Fibroblast of skin of right quadriceps (primary cell): ENCODE measurements at places on chromosomes 6 and 20.

DNA sequence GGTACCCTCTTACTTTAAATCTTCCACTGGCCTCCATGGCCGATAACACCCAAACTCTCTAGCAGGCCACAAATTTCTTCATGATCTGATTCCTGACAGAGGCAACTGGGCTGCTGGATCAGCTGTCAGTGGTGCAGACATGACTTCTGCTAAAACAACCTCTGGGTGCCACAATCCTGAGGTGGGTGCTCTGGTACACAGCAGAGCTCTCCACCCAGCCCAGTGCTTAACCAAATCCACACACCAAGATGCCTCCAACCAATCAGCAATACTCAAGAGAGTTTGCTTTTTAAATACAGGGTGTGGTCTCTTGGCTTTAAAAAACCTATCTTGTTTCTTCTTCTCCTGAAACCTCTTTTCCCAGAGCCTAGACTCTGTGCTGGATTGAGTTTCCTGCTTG is 126.6 kb upstream of the SPACA1 start:
- DNase-seq: no peak

DNA sequence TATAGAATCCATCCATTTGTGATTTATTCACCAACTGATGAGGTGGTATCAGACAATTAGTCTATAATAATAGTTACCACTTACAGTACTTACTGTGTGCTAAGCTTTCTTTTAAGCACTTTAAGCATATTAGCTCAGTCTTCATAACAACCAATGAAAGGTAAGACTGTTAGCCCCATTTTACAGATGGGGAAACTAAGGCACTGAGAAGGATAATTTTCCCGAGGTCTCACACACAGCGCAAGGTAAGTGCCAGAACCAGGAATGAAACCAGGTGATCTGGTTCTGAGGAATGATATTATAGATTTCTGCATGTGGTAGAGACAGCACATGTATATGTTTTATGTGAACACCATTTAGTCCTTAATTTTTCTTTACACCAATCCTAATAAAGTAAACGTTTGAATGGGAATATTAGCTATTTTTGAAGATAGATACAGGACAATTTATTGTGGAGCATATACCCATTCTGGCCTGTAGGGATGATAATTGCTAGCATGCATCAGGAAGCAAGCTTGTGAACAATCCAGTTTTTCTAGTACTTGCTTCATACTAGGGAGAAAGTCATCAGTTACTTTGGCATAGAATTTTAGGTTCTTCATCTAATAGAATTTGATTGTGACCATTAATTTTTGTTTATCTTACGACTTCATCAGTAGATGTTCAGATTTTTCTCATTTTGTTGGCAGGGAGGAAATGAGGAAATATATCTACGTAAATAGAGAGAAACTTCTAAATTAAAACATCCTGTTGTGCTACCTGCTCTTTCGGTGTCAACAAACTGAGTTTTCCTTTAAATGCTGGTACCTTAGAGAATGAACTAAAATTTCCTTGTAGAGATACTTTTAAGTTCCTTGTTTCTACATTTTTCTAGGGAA is 3.0 kb downstream of the YWHAB start:
- DNase-seq: no peak

- DNase-seq: no peak
Observed at GRCh38 chr20:64072498-64073063, 6.7 kb downstream of the RGS19 start.

GRCh38 chr6:131640576-131640975 is 3.5 kb downstream of the ENPP3 start:
- no peak for DNase-seq

- no peak for DNase-seq
Observed at GRCh38 chr20:52204136-52204535, 12.6 kb upstream of the ZFP64 start.

- peak; percentile 81 for DNase-seq
Observed at GRCh38 chr20:373171-373890, 7.2 kb upstream of the TRIB3 start.

- DNase-seq: peak; percentile 78
Observed at GRCh38 chr20:37298190-37298939, 8.9 kb downstream of the MANBAL start.

GRCh38 chr20:14790190-14790589 is 452.8 kb upstream of the FLRT3 start:
- DNase-seq: no peak

DNA sequence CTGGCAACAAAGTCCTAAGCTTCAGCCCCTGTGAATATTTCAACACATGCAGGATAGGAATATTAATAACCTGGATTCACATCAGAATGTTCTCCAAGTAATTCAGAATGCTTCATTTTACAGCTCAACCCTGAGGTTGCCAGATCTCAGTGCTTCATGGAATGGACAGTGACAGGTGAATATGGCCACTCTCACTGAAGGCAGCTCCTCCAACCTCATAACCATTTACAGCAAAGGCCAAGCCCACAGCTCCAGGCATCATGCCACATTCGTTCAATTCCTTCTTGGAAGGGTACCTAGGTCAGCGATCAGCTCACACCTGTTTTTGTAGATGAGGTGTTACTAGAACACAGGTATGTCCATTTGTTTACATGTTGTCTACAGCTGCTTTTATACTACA is 17.1 kb downstream of the CLIC5 start:
- no peak for DNase-seq

DNA sequence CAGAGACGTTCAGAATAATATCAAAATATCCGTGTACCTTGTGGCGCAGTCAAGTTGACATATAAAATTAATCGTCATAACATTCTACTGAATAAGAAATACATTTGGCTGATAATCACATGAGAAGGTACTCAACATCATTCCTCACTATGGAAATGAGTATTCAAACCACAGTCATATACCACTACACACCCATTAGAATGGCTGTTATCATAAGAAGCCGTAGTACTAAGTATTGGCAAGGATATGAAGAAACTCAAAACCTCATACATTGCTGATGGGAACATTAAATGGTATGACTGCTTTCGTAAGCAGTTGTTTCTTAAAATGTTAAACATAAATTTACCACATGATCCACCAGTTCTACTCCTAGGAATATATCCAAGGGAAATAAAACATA is 244.7 kb downstream of the CDKAL1 start:
- no peak for DNase-seq

GRCh38 chr6:87482366-87482765 is 9.6 kb downstream of the SLC35A1 start:
- no peak for DNase-seq

DNA sequence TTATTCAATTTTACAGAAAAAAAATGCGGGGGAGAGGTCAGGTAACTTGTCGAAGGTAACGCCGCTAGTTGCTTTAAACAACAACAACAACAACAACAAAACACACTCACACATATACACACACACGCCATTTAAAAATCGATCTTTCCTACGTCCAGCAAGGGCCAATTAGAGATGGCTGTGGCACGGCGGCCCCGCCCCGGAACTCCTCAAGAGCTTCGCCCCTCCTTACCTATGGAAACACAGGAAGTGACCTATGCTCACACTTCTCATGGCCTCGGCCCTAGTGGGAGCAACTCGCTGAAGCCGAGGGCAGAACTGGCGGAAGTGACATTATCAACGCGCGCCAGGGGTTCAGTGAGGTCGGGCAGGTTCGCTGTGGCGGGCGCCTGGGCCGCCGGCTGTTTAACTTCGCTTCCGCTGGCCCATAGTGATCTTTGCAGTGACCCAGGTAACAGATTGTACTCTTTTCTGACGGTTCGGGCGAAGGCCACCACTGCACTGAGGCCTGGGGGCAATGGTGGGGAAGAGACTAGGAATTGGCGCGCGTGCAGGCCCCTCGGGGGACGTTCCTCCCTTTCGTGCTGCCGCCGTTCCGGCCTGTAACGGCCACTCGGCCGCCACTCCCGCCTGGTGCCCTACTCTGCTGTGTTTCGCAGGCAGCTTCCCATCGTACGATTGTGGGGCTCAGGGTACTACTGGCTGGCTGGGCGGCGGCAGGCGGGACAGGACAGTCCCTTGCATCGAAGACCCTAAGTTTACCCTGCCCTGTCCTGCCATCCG is at the start of gene TBP:
Gene TBP (plus strand): TSS at position 357 of the 783 bp plus-strand sequence. CDS start 2,661 bp downstream, outside the sequence.
- DNase-seq: peak; percentile 98

DNA sequence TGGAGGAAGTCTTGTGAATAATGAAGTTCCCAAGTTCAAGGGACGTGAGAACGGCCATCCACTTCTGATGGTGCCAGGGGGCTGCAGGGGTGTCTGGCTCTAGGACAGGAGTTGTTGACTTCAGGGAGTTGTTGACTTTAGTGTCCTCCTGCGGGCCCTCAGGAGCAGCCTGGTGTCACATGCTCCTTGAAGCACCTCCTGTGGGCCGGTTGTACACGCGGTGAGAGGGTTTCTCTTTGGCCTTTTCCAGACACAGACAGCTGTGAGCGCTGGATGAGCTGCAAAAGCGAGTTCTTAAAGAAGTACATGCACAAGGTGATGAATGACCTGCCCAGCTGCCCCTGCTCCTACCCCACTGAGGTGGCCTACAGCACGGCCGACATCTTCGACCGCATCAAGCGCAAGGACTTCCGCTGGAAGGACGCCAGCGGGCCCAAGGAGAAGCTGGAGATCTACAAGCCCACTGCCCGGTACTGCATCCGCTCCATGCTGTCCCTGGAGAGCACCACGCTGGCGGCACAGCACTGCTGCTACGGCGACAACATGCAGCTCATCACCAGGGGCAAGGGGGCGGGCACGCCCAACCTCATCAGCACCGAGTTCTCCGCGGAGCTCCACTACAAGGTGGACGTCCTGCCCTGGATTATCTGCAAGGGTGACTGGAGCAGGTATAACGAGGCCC is 77.8 kb downstream of the ISM1 start:
- no peak for DNase-seq

- no peak for DNase-seq
Observed at GRCh38 chr20:58004900-58005299, 223.6 kb downstream of the ANKRD60 start.

GRCh38 chr20:10648651-10649050 is 25.1 kb downstream of the JAG1 start:
- peak; percentile 95 for DNase-seq

DNA sequence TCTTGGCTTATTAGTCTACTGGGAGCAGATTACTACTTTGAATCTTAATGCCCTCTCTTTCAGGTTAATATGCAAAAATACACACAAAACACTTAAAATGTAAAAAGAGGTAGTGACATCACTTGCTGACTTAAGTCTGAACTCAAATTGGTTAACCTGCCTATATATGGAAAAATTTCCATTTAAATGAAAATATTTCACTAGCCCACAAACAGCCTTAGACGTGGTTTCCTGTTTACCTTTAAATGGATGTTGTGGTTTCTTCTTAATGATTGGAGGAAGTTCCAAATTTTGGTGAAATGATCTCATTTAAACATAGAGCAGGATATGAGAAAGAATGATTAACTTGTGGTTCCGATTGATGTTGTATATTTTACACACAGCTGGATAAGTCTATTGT is 553.7 kb downstream of the CD109 start:
- DNase-seq: peak; percentile 77

DNA sequence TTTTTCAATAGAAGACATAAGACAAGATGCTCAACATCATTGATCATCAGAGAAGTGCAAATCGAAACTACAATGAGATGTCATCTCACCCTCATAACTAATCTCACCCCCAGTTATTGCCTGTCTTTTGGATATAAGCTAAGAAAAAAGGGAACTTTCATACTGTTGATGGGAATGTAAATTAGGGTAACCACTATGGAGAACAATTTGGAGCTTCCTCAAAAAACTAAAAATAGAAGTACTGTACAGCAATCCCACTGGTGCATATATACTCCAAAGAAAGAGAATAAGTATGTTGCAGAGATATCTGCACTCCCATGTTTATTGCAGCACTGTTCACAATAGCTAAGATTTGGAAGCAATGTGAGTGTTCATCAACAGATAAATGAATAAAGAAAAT is 26.4 kb upstream of the PHF3 start:
- DNase-seq: no peak

DNA sequence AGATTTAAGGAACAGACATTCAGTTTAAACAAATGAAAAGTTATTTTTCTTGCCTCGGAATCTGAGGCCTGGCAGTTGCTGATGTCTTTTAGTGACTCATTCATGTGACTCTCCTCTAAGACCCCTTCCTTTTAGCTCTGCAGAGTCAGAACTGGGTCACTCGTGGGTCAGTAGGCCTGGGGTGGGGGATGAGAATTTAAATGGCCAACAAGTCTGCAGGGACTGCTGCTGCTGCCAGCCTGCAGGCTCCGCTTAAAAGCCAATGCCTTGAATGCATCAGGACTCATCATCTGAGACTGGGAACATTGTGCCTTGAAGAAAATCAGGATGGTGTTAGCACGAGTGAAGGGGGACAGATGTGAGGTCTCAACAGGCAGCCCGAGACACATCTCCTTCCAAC is 404.3 kb downstream of the CDH26 start:
- no peak for DNase-seq

GRCh38 chr6:108115598-108116058 is 41.1 kb upstream of the OSTM1 start:
- peak; percentile 15 for DNase-seq

DNA sequence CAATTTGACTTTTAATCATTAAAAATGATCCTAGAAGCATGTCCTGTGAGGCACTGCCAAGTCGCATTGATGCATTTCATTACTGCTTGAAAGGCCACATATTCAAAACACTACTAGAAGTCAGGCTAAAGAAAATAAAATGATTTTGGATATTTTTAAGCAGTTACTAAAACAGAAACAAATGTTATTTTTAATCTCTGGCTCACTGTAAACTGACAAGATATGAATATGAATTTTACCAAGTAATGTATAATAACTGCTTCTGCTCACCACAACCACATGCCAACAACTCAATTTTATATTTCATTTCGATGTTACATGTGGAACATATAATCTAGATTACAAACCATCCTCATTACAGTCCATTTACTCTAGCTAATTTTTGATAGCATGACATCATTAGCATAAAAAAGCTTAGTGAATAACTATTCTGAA is 90.6 kb downstream of the ATXN1 start:
- no peak for DNase-seq

DNA sequence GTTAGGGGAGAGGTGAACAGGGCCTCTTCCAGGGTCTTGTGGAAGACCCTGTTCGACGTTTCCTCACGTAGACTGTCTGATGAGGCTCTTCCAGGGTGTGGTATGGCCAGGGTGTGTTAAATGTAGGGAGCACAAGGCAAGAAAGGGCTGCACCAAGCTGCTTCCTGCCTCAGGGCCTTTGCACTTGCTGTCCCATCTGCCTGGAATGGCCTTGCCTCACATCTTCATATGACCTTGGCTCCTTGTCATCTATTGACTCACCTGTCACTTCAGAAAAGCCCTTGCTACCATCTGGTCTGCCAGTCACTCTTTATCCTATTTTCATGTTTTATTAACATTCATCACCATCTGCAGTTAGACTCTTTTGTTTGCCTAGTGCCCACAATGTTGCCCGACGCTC is 31.0 kb downstream of the E2F3 start:
- DNase-seq: no peak

- DNase-seq: no peak
Observed at GRCh38 chr6:163701762-163702161, 287.2 kb downstream of the QKI start.
